ENCODE measurements at places on chromosomes 6 and 20.

DNA sequence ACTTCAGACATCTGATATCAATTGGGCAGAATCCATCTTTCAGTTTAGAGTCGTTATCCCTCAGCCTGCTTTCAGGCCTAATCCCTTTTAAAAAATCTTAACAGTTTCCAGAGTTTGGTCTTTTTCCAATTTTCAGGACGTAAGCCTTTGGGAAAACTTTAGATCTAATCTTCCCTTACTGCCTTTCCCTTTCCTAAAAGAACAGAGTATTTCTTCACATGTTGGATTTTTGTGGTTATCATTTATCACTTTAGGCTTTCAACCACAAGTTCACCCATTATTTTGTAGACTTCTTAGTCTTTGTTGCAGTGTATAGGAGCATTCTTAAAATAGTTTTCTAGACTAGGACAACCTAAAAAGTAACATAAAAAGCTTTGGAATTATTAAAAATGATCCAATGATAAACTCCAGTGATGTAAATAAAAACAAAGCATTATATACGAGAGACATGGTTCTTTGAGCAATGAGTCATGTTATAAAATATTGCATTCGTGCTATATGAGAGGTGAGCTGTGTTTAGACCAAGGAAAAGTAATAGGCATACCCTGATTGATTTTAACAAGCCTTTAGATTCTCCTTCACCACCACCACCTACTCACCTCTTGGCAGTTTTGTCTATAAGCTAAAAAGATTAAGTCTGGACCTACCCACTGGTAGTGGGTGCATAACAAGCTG lies 90.4 kb upstream of the MCHR2 start:
- no peak for DNase-seq

- DNase-seq: no peak
Measured at GRCh38 chr6:53845280-53846195, 50.7 kb downstream of the LRRC1 start.

GRCh38 chr6:133551436-133551835 lies 310.3 kb downstream of the EYA4 start:
- DNase-seq: no peak

DNA sequence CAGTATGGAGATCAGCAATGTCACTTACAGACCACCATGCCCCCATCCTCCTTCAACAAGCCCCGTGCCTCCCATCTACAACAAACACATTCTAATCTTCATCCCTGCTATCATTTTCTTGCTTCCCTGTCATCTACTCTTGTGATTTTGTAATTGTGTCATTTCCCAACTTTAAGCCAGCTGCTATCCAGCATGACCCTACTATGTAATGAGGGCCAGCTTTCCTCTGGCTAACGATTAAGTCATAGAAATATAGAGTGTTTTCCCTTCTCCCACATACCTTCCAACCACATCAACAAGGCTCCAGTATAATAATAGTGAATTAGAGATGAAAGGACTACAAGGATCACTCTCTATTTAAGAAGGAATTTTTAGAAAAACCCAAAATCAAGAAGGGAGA lies 607.0 kb downstream of the TENT5A start:
- no peak for DNase-seq

GRCh38 chr6:24883618-24884017 lies 52.1 kb downstream of the RIPOR2 start:
- DNase-seq: peak; percentile 36
